ENCODE measurements at places on chromosomes 4 and X.

- no peak for DNase-seq
Observed at GRCh38 chr4:88119943-88120342, 38.5 kb downstream of the ABCG2 start.

DNA sequence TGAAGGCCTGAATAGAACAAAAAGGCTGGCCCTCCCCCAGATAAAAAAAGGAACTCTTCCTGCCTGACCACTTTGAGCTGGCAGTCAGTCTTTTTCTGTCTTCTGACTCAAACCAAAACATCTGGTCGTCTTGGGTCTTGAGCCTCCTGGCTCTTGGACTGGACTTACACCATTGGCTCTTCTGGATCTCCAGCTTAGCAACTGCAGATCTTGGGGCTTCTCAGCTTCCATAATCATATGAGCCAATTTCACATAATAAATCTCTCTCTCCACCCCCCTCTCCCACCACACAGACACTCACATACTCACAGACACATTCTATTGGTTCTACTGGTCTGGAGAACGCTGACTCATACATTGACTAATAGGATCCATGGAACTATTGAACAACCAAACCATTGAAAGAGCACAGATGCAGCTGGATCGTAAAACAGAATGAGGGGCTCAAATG, 15.6 kb upstream of the CWH43 start:
- no peak for DNase-seq

DNA sequence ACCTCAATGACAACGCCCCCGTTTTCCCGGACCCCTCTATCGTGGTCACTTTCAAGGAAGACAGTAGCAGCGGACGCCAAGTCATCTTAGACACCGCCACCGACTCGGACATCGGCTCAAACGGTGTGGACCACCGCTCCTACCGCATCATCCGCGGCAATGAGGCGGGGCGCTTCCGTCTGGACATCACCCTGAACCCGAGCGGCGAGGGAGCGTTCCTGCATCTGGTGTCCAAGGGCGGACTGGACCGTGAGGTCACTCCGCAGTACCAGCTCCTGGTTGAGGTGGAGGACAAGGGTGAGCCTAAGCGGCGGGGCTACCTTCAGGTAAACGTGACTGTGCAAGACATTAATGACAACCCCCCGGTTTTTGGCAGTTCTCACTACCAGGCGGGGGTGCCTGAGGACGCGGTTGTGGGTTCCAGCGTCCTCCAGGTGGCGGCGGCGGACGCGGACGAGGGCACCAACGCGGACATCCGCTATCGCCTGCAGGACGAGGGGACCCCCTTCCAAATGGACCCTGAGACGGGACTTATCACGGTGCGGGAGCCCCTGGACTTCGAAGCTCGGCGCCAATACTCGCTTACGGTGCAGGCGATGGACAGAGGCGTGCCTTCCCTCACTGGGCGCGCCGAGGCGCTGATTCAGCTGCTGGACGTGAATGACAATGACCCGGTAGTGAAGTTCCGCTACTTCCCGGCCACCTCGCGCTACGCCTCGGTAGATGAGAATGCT, 2.2 kb downstream of the FAT4 start:
- DNase-seq, result no peak

- DNase-seq, result no peak
Observed at GRCh38 chrX:121000589-121000988, 15.0 kb upstream of the CT47A1 start.

GRCh38 chrX:444305-444704, 57.6 kb upstream of the PPP2R3B start:
- DNase-seq, result no peak

DNA sequence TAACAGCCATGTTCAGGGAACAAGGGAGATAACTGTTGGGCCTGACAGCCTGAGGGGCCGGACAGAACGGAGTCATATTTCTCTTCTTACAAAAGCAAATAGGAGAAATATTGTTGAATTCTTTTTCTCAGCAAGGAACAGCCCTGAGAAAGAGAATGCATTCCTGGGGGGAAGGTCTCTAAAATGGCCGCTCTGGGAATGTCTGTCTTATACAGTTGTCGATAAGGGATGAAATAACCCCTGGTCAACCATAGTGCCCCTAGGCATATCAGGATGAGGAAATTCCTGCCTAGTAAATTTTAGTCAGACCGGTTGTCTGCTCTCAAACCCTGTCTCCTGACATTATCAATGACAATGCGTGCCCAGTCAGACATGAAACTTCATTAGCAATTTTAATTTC, 1925.5 kb downstream of the PCDH7 start:
- DNase-seq, result no peak

DNA sequence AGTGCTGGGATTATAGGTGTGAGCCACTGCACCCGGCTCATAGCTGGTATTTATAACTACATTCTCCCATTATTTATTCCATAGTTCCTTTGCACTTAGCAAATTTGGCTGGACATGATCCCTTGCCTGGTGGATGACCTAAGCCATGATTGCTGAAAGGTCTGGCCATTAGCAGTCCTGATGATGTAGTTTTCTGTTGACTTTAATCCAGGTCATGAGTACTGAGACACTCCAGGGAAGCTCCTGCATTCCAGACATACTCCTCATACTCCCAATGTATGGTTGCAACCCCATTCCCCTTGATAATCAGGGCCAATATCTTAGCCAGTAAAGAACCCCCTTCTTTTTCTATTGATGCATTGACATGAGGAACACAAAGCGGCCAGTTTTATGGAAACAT, 24.4 kb upstream of the MGST2 start:
- no peak for DNase-seq

- no peak for DNase-seq
Observed at GRCh38 chrX:22406201-22406737, 133.6 kb downstream of the CBLL2 start.

DNA sequence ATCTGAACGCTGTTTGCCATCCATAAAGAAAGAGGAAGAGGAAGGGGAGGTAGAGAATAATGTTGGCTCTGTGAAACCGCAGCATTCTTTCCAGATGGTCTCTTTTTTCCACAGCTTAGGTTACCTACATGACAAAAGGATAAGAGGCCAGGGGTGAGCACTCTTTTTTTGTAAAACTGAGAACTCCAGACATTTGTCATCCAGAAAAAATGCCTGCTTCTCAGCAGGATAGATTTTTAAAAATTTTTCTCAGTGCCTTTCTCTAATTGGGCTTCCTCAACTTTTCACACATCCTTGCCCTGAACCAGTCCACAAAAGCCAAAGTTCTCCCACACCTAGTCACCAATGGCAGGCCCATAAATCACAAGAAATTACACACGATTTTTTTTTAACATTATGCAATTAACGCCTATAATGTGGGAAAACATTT, 158.1 kb upstream of the TENM3 start:
- DNase-seq, result no peak

DNA sequence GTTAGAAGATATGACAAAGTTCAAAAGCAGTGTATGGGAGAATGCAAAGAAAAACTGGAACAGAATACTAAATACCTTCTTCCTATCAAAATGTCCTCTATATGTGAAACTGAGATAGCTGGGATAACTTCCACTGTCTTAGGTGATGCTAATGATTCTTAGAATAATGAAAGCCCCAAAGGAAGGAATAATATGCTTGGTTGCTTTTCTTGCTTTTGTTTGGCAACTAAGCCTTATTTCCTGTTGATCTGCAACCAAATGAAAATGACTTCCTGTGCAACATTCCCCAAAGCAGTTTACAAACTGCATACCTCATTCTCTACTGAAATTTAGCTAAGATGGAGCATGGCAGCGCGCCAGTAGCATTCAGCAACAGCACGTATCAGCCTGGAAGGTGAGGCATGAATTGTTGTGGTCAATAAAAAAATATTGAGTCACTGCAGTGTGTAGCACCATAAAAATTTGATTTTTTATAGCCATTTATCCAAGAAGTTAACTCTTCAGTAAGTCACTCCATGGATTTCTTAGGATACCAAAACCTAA, 18.7 kb downstream of the NDNF start:
- no peak for DNase-seq

DNA sequence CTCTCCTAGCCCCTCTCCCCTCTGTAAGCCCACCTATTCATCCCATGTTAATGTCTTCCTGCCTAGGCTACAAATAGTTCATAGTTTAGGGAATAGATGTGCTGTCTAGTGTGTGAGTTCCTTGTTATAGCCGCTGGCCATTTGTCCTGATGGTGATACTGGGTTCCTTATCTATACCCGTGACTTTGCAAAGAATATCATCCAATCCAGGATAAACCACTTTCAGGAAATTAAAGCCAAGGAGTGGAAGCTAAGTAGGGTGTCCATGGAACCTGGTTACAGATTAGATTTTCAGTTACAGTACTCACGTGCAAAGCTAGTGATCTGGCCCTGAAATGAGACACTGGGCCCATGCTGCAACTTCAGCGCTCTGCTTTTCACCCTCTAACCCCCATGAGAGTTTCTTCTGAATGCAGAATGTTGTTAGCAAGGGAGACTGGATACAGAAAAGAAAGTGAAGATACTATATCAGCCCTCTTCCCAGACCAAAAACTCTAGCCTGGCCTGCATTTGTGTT, 111.4 kb downstream of the TMEM164 start:
- DNase-seq, result no peak

GRCh38 chr4:73843369-73843768, 6.9 kb downstream of the CXCL6 start:
- no peak for DNase-seq

GRCh38 chrX:747176-747575, 116.6 kb downstream of the SHOX start:
- DNase-seq, result no peak

DNA sequence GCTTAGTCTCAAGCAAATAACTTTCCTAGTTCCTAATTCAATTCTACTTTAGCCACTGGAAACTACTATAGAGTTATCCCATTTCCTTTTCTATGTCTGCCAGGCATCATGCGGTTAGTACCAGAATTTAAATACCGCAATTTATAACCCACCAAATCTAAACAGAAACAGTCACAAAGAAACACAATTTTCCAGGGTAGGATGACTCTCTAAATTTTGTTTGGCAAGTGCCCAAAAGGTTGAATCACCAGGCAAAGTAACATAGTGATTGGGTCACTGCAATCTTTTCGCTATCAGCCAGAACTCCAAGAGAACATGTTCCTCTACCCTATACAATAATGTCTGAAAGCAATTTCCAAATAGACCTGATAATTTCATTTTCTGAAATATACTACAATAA, 240.2 kb upstream of the GRIA3 start:
- DNase-seq, result no peak

DNA sequence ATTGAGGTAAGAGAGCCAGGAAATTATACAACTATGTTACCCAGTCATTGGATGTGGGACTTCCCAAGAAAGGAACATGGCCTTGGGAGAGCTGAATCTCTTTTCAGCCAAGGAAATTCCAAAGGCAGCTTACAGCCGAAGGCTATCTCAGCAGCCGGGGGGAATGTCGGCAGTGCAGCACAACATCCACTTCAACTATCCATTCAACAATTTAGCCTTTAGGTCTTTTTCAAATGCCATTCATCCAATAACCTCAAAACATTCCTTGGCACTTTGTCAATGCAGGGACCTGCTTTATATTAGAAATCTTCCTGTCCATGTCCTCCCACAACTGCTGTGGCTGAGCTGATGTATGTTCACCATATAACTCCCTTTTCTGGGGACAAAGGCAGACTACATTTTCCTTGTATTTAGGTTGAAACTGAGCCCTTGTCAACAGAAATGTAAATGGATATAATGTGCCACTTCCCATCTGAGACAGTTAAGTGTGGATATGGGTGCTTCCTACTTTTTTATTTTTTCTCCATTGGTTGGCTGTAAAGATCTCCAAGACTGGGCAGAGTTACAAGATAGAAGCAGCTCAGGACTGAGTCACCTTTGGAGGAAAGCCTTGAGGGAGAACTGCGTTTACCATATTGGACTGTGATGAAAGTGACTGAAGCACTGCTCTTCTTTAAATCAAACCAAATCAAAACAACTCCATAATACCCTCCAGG, 94.8 kb downstream of the GPRIN3 start:
- DNase-seq, result no peak

Data from stimulated activated CD4-positive, alpha-beta T cell treated with anti-CD3 and anti-CD28 coated beads, Interleukin-1b, Interleukin-23, amount 100 ng/mL, for 4 hours (primary cell).